ENCODE measurements at places on chromosomes 6 and 20.
A peak's percentile ranks its signal among the peaks of the same experiment; 100 is the strongest.

- DNase-seq: no peak
These were observed 158.2 kb downstream of the AKAP7 start for GRCh38 chr6:131293472-131293911.

- no peak for DNase-seq
These were observed 203.5 kb upstream of the JAG1 start for GRCh38 chr20:10877342-10877741.

- no peak for DNase-seq
These were observed 32.0 kb downstream of the TSPYL4 start for GRCh38 chr6:116221911-116222310.

GRCh38 chr20:17570347-17571152, 675 bp downstream of the DSTN start:
- peak; percentile 10 for DNase-seq

DNA sequence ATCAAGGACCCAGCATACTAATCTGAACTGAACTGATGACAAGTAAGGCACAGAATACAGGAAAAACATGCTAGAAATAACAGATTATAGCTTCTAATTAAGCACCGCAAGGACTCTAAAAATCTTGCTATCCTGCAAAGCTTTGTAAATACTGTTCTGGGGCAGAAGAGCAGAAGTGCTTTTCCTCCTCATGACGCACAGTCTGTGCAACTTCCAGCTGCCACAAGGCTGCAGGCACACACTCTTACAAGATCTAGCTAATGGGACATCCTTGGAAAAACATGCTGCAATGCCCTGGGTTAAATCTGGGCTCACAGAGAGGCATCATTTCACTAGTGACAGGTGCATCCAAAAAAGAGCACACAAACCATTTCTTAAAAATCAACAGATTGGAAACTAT, 188.6 kb downstream of the GJA10 start:
- DNase-seq: no peak

GRCh38 chr6:125700581-125701353, 48.7 kb upstream of the HEY2 start:
- DNase-seq: no peak

GRCh38 chr20:35497780-35498189, 31.7 kb downstream of the C20orf173 start:
- DNase-seq: no peak

DNA sequence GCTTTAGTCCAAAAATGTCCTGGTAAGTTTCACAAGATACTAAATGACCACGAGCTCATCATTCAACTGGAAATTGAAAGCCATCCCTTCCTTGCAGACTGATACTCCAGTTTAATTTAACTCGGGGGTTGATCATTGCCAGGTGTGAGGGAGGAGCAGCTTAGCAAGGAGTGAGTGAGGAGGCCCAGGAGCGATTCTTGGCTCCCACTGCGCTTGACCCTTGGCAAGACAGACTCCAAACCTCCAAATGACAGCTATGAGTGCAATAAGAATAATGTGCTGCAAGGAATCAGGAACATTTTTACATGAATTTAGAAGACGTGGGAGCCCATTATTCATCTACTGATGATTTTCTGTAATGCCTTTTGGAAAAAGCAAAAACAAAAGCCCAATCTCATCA, 64.9 kb downstream of the LAMA4 start:
- no peak for DNase-seq

DNA sequence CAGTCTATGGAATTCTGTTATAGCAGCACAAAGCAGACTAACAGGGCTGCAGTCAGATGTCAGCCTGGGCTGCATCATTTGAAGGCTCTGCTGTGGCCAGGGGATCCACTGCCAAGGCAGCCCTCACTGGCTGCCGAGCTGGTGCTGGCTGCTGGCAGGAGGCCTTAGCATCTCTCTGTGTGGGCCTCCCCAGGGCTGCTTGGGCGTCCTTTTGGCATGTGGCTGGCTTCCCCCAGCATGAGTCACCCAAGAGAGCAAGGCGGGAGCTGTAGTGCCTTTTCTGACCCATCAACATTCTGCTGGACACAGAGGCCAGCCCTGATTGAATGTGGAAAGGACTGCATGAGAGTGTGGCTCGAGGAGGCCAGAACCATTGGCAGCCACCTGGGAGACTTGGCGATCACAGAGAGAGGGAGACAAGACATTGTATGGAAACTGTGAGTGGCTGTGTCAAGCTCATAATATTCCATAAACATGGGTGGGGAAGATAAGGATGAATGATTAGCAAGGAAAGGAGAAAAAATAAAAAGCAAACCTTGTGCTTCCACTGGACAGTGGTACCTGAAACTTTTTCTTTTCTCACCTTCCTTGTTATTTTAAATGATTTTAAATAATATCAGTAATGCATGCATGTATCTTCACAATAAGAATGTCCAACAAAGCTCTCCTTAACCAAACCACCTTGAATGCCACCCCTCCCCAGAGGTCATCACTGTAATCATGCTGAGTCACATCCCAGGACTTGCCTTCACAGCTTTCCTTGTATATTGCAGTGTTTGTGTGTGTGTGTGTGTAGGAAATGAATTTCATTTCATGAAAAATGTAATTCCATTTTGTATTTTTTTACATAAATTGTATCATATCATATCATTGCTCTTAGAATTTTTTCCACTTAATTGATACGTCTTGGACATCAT, 55.0 kb upstream of the VSX1 start:
- no peak for DNase-seq

DNA sequence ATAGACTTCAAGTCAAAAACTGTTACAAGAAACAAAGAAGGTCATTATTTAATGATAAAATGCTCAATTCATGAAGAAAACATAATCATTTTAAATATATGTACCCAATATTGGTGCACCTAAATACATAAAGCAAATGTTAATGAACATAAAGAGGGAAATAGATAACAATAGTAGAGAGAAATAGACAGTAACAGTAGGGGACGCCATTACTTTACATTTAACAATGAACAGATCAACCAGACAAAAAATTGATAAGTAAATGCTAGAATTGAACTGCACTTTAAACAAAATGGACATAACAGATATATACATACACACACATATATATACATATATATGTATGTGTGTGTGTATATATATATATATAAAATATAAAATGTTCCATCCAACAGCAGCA, 37.4 kb downstream of the IL22RA2 start:
- no peak for DNase-seq

DNA sequence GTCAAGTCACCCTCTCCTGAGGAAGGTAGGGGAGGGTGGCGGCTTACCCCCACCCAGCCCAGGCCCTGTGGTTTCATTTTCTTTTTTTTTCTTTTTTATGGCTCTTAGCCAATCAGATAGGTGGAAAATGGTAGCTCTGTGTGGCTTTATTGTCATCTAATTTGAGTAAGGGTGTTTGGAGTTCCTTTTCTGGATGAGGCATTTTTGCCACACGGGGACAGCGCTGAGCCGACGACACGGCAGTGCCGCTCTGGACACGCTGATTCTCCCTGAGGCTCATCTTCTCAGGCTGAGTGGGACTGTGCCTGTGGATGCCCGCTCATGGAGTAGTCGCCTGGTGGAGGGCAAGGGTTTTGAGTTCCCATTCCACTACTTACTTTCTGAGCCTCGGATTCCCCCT, 37.6 kb upstream of the ANGPT4 start:
- DNase-seq: no peak

DNA sequence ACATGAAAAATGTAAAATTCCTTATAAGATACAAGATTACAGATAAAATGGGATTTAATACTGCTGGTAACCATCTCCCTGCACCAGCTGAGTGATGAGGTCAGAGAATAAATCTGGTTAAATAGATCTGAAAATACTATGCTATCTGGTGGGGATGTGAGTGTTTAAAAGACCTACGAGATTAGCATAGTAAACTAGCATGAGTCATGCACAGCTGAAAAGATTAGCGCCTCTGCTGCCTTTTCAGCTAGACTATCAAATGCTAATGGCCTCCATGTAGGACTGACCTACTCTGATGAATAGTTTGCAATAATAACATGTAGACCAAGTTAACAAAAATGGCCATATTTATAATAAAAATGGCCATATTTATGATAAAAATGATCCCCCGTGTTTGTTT, 553.3 kb downstream of the C6orf118 start:
- no peak for DNase-seq

GRCh38 chr6:50635429-50635828, 77.9 kb upstream of the TFAP2D start:
- DNase-seq: no peak

GRCh38 chr6:112235956-112236355, 18.4 kb downstream of the LAMA4 start:
- no peak for DNase-seq

- no peak for DNase-seq
These were observed 66.9 kb downstream of the FAXC start for GRCh38 chr6:99282479-99283062.

- DNase-seq: no peak
These were observed 23.8 kb downstream of the PCNA start for GRCh38 chr20:5095931-5096330.

- DNase-seq: no peak
These were observed 3.5 kb downstream of the SIRPA start for GRCh38 chr20:1898482-1899240.

GRCh38 chr6:105397987-105398386, 4.9 kb downstream of the PREP start:
- DNase-seq: no peak

GRCh38 chr6:9272671-9273070, 837.3 kb upstream of the SLC35B3 start:
- DNase-seq: no peak

GRCh38 chr6:16644540-16645250, 116.6 kb downstream of the ATXN1 start:
- no peak for DNase-seq

DNA sequence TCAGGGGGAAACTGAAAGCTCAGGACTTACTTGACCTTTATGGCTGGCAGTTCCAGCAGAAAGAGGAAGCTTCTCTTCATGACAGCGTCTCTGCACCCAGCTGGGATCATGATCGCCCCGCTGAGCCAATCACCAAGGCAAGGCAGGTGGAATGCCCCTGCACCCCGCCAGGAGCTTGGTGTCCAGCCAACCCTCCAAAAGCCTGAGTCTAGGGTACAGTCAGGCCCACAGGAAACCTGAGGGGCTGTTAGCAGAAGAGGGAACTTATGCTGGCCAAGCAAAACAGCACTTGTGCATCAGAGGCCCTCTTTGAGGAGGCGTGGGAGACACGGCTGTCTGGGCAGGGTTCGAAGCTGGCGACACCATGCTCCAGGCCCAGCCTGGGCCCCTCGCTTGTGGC, 188.3 kb upstream of the GMDS start:
- DNase-seq: no peak

DNA sequence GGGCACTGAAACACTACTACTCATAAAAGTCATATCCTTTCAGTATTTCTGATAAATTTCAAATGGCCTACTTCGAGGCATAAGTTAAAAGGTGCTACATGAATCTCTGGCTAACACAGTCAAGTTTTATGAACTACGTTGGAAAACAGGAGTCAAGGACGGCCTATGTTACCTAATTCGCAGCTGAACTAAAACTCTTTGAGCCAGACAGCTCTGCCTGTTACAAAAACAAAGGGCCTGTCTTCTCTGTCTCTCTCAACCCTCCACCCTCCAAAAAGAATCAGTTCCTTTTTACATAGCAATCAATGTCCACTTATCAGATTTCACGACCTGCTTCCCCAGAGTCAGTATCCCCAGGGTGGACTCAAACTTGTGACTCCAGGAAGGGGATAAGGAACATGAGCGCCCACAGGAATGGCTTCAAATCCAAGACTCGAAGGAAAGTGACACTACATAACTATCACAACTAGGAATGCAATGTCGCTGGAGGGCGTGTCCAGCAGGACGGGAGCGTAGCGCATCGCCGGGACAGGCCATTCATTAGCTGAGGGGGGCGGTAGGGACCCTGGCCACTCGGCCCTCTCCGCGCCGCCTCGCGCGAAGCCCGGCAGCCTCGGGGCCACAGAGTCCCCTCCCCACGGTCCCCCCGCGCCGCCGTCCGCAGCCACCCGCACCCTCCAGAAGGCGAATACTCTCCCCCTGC, 591 bp downstream of the IBTK start:
- DNase-seq: peak; percentile 6

- no peak for DNase-seq
These were observed 321.2 kb upstream of the ADGRB3 start for GRCh38 chr6:68313911-68314310.

DNA sequence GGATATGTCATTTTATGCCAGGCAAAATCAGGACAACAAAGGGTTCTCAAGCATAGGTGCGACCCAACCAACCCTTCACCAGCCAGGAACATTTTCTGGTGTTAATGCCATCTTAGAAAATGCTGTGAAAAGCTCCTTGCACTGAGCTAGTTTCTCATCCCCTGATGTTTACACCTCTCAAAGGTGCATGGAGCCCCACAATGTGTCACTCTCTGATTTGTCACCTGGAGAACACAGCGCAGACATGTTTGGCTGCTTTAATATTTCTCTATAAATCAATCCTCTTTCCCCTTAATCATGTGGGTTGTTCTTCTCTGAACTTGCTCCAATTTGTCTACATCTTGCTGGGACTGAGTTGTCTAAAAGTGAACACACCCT, 244.3 kb downstream of the TSHZ2 start:
- no peak for DNase-seq

GRCh38 chr6:158014505-158015187, 33.0 kb downstream of the SYNJ2 start:
- DNase-seq: no peak

DNA sequence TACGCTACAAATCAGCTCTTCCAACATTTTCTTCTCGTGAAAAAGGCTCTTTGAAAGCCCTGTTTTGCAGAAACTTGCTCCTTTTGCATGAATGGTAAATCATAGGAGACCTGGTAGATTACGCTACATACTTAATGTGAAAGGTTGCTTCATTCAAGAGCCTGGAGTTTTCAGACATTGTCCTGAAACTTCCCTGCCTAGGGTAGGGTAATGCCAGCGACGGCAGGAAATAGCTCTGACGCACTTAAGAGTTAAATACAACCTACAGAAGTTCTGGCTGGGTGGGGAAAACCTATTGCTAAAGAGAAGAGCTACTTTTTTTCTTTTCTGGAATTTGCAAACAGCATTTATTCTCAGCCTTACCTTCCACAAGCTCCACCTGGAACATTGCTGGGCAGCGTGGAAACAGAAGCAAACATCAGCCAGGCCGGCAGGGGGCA, 144.5 kb downstream of the LPA start:
- no peak for DNase-seq

DNA sequence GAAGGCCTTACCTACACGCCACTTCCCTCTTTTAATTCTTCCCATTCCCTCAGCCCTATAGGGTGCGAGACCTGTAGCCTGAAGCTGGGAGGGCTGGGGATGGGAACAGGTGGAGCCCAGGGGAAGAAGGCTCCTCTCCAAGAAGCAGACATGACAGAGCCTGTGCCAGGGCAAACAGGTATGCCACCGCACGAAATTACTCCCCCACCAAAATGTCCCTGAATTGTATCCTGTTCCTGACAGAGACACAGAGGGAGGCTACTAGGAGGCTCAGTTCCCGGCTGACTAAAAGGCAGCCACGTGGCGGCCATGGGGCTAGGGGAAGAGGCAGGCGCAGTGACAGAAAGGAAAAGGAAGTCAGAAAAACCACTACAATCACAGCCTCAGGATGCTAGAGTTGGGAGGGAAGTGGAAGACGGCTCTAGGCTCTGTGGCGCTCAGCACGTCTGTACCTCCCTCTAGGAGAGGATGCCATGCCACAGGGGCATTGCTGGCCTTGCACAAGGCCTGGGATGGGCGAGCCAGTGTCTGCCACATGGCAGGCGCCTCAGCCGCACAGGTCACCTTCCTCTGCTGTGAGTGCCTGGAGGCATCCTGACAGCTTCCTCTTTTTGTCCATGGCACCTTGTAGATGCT, 27.7 kb downstream of the TFEB start:
- peak; percentile 18 for DNase-seq
